ENCODE measurements at places on chromosomes 7 and 10.

DNA sequence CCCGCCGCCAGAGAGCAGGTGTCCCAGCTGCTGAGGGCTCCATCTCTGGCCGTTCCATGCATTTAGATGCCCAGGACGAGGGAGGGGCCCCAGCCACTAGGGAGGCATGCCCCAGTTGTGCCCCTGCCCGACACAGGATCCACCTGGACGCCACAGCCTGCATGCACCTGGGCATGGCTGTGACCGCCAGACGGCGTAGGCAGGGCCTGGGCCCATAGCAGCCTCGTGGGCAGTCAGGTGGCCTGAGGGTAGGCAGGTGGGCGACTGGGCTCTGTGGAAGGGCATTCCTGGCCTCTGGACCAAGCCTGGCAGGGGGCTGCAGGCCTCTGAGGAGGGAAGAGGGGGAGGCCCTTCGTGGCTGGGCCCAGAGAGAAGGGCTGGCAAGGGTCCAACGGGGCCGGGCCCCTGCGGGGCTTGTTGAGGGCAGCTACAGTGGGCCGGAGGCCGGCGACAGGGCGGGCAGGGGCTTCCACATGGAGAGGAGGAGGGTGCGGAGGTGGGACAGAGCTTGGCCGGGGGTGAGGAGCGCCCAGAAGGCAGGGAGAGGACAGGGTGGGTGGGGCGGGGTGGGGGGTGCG is 76.0 kb upstream of the NKX6-2 start:
- DNase-seq: no peak

DNA sequence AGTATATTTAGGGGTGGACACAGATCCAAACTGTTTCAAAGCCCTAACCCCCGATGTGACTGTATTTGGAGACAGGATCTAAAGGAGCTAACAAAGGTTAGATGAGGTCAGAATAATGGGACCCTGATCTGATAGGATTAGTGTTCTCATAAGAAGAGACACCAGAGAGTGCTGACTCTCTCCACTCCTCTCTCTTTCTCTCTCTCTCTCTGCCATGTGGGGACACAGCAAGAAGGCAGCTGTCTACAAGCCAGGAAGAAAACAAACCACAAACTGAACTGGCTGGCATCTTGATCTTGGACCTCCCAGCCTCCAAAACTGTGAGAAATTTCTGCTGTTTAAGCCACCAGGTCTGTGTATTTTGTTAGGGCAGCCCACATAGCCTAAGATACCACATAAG is 84.7 kb upstream of the KDM7A start:
- no peak for DNase-seq

DNA sequence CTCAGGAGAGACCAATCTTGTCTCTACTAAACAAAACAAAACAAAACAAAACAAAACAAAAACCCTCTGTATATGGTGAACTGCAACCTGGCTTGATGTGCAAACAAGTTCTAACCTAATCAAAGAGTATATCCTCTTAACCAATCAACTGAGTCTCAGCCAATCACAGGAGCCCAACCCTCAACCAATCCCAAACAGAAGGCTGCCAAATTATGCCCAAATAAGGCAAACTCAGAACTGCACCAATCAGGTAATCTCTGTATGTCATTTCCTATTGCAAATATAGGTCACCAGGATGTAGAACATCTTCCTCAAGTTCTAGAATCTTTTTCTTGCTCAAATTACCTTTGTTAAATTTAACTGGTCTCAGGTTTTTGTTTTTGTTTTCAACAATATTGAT is 5.2 kb downstream of the FAM133B start:
- DNase-seq: no peak

DNA sequence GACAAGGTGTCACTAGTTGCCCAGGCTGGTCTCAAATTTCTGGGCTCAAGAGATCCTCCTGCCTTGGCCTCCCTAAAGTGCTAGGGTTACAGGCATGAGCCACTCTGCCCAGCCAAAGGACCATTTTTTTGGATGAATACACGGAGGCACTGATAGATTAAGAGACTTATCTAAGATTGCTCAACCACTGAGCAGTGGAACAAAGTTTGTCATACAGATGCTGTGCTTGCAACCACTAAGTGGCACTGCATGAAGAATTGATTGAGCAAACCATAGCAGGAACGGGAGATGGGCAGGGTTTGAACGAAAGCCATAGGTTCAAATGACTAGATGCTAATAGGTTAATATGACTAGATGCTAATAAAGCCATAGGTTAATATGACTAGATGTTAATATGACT is 61.1 kb downstream of the EBLN1 start:
- no peak for DNase-seq

- peak; percentile 34 for DNase-seq
These were observed 10.8 kb downstream of the NEURL1 start for GRCh38 chr10:103504181-103504783.

Measured in stimulated activated CD4-positive, alpha-beta T cell treated with anti-CD3 and anti-CD28 coated beads, Interleukin-4, amount 100 ng/mL, for 48 hours (primary cell).